ENCODE measurements at places on chromosomes 2 and 18. TPM values are rescaled to one million over a fixed set of nuclear protein-coding genes. Genes with fewer than 3 reads are reported as not detected.

Gene TRIP12
- 252 TPM for total RNA-seq

Gene C18orf54
- total RNA-seq, result 9.3 TPM

Gene ZNF512
- total RNA-seq, result 24.4 TPM

Gene SIX3
- not detected for total RNA-seq

Gene WDR33
- 61.1 TPM for total RNA-seq

Gene LIPG
- 44.0 TPM for total RNA-seq

Gene IL36B
- not detected for total RNA-seq

Gene MAPRE2
- total RNA-seq, result 32.9 TPM

Gene KCNJ3
- total RNA-seq, result 0.17 TPM

Gene CNDP1
- not detected for total RNA-seq

Gene PLCL1
- 0.07 TPM for total RNA-seq

Gene LANCL1
- 36.3 TPM for total RNA-seq

Gene ERICH2
- total RNA-seq, result 2.4 TPM

Gene ZNF892
- total RNA-seq, result 6.2 TPM

Gene NGEF
- 1.3 TPM for total RNA-seq

Gene SLC4A3
- 20.2 TPM for total RNA-seq

Gene IMMT
- 86.7 TPM for total RNA-seq

Gene ROCK2
- total RNA-seq, result 30.8 TPM

Gene ZAP70
- total RNA-seq, result not detected

Gene NAT8
- total RNA-seq, result not detected

Gene SOX11
- not detected for total RNA-seq

Gene LOXHD1
- total RNA-seq, result not detected

Gene IL1RL1
- total RNA-seq, result not detected

Gene MBOAT2
- 40.9 TPM for total RNA-seq

Gene APLF
- 4.5 TPM for total RNA-seq

Gene M1AP
- total RNA-seq, result not detected

Gene TDRD15
- not detected for total RNA-seq

Gene TLX2
- total RNA-seq, result not detected

Gene PRSS56
- total RNA-seq, result not detected

Gene OXER1
- 0.59 TPM for total RNA-seq

Gene EGR4
- total RNA-seq, result 0.81 TPM

Gene RAPGEF4
- total RNA-seq, result 1.8 TPM

Gene IL36RN
- total RNA-seq, result 0.12 TPM

Gene LTBP1
- 13.9 TPM for total RNA-seq

Gene FSHR
- not detected for total RNA-seq

Gene NEB
- total RNA-seq, result 50.0 TPM

Gene ABCA12
- total RNA-seq, result 4.8 TPM

Gene KRCC1
- total RNA-seq, result 31.9 TPM

Gene MAP4K4
- total RNA-seq, result 136 TPM

Gene NAB1
- 52.1 TPM for total RNA-seq

Gene AGXT
- not detected for total RNA-seq

Gene CHST9
- 56.9 TPM for total RNA-seq

Gene ABCG5
- 0.66 TPM for total RNA-seq

Gene PLEK
- total RNA-seq, result not detected
